ENCODE measurements at places on chromosomes 12 and 14. TPM values are rescaled to one million over a fixed set of nuclear protein-coding genes. Genes with fewer than 3 reads are reported as not detected.

Gene CLEC4C
- polyA plus RNA-seq = not detected

Gene SETD1B
- 1.8 TPM for polyA plus RNA-seq

Gene RERGL
- polyA plus RNA-seq = 0.98 TPM

Gene NRXN3
- 0.07 TPM for polyA plus RNA-seq

Gene CD27
- polyA plus RNA-seq = 2.5 TPM

Gene ADCY4
- 5.8 TPM for polyA plus RNA-seq

Gene OR6C2
- polyA plus RNA-seq = not detected

Gene SLC16A7
- polyA plus RNA-seq = 3.0 TPM

Gene STXBP6
- 1.5 TPM for polyA plus RNA-seq

Gene GPR84
- polyA plus RNA-seq = 0.09 TPM

Gene CABP1
- polyA plus RNA-seq = not detected

DNA sequence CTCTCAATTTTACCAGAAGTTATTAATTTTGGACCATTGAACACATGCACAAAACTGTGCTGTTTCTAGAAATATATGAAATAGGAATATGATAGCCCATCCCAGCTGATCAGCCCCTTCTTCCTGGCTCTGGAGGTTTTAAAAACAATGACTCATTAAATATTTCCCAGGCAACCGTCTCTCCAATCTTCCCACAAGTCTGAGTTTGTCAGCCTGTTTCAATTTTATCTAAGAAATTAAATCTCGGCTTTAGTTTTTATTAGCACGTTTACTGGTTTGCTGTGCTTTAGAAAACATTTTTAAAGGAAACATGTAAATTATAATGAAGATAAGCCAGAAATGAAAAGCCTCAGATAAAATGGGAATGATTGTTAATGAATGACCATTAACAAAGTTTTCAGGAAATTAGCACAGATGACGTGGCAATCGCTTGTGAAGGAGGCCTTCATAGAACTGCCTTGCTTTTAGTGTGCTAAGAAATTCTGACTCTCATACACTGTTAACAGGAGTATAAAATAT is 89.3 kb upstream of the RAP1B start:
- DNase-seq = no peak

DNA sequence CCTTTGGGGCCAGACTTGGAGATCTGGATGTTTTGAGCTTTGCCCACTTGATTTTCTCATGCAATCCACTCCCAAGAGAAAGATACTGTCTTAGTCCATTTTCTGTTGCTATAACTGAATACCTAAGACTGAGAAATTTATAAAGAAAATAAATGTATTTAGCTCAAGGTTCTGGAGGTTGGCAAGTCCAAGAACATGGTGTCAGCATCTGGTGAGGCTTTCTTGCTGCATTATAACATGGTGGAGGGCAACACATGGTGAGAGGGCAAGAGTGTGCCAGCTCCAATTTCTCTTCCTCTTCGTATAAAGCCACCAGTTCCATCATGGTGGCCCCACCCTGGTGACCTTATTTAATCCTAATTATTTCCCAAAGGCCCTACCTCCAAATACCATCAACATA is 39.6 kb upstream of the NFKBIA start:
- DNase-seq = no peak

GRCh38 chr14:104283197-104284106 is 145.1 kb downstream of the KIF26A start:
- no peak for DNase-seq

GRCh38 chr14:22627506-22628263 is 16.5 kb downstream of the OR6J1 start:
- DNase-seq = no peak

DNA sequence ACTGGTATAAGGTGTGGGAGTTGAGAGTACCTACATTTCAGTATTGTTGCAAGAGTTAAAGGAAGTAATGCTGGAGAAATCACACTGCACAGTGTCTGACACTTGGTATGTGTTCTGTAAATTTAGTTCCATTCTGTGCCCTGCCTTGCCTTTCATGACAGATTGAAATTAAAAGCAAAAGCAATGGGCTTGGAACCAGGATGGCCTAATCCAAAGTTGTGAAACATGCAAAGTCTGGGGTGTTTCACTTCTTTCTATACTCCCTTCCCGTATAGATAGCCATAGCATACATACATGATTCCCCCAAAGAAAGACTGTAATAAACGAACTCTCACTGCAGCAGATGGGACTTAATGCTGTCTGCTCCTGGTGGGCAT is 281.1 kb downstream of the NRXN3 start:
- DNase-seq = no peak

GRCh38 chr12:128928361-128928760 is 75.1 kb downstream of the GLT1D1 start:
- DNase-seq = no peak

GRCh38 chr12:4908684-4909409 is 858 bp upstream of the KCNA1 start:
- DNase-seq = no peak

DNA sequence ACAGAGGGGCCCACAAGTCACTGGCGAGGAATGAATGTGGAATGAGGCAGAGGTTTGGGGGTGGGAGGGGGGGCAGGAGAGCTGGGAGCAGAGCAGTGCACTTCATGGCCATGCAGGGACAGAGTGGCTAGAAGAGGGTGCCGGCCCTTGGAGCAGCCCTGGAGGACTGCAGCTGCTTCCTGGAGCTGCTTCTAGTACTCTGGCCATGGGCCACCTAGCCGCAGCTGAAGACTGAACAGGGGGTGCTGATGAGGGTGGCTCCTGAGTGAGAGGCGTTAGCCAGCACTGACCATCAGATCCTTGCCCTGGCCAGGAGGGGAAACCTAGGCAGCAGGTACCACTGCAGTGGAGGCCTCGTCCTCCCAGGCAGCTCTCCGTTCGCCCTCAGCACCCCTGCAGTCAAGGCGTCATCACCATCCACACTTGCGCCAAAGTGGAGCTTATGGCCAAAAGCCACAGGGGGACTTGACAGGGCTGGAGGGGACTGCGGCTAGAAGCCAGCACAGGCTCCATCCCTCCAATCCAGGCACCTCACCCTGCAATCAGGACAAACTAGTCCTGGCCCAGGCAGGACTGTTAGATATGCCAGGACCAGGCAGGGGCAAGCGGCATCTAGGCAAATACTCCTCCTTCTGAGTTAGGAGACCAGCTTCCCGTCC is 16.4 kb downstream of the OTUB2 start:
- no peak for DNase-seq

GRCh38 chr12:9065607-9065856 is 50.2 kb downstream of the A2M start:
- DNase-seq = no peak

DNA sequence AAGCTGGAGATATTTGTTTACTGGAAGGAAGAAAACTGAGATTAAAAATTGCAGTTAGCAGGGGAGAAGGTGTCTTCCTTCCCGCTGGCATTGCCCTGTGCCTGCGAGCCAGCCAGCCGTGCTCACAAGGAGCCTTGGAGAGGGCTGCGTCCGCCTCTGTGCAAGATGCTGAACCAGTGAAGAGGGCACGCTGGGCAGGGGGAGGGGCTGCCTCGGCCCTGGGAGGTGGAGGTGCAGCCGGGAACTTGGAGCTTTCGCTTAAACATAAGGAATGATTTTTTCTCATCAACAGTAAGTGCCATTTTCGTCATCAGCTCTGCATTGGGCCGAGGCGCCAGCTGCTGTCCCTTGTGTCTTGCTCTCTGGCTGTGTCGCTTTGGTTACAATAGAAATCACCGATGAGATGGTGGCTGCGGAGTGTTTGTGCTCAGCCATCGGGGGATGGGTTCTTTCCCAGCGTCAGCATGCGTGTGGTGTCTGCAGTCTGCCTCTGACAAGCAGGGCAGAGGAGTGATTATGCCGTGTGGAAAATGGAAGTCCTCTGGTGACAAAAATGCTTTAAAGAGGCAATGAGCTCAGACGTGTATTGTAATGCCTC is 97.3 kb downstream of the ESR2 start:
- DNase-seq = no peak

DNA sequence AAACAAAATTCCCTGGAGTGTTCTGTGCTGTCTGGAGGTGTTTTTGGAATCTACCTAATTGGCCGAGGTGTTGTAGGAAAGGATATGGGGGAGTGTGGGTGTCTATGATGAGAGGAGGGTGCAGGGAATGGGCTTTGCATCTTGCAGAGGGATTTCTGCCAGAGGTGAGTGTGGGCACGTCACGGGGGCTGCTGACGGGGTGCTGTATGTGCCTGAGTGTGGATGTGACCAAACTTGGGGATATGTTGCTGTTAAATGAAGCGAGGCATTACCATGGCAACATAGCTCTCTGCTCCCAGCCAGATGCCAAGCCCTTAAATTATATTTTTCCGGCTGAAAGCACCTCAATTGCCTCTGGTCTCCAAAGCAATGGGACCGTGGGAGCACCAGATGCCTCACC is 44.3 kb upstream of the SPTLC2 start:
- no peak for DNase-seq

DNA sequence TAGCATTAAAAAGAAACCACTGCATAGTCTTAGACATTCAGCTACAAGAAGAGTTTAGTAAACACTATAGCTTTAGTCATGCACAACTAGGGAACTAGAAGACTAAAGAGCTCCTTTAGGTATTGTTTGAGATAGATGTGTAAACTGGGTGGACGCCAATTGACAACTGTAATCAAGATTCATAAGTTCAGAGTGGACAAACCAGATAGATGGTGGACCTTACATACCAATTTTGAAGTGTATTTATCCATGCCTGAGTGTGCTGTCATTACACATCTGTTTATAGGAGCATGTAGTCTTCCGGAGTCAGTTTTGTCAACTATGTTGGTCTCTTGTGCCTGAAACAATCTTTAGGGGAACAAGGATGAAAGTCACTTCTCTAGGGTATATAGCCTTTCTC is 96.6 kb downstream of the LMO3 start:
- DNase-seq = no peak

- no peak for DNase-seq
Observed at GRCh38 chr12:31289441-31289840, 36.5 kb downstream of the SINHCAF start.

GRCh38 chr12:128619263-128619662 is 204.5 kb downstream of the SLC15A4 start:
- DNase-seq = no peak

- DNase-seq = no peak
Observed at GRCh38 chr14:52063052-52063462, 5.8 kb downstream of the NID2 start.

DNA sequence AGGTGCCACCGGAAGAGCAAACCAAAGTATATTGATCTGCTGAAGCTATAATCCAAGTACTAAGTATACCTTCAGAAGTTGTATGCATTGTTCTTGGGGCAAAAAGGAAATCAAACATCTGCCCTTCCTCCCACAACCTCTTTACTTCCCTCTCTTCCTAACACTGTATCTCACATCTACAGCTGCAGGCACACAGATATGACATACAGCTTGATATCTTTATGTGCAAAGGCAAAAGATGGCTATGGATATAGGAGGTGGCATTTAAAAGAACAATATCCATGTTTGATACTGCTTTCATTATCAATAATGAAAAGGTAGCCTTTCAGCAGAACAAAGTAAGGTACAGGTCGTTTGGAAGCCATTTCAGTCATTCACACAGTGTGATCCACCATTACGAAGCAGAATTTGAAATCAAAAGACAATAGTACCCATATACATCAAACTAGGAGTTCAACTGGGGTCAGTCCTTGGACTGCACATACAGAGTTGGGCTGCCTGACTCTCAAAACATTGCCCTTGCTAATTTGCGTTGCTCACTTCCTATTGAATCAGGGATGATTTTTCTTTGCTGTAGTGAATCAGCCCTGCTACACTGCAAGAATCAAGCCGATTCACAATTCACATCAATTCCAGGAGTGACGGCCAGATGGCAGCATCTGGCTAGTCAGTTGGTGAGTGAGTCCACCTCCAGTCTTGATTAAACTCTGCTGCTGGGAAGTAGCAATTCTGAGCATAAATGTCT is 8.9 kb downstream of the ANG start:
- peak; percentile 72 for DNase-seq

- DNase-seq = no peak
Observed at GRCh38 chr14:58918066-58918738, 270.3 kb upstream of the DAAM1 start.

DNA sequence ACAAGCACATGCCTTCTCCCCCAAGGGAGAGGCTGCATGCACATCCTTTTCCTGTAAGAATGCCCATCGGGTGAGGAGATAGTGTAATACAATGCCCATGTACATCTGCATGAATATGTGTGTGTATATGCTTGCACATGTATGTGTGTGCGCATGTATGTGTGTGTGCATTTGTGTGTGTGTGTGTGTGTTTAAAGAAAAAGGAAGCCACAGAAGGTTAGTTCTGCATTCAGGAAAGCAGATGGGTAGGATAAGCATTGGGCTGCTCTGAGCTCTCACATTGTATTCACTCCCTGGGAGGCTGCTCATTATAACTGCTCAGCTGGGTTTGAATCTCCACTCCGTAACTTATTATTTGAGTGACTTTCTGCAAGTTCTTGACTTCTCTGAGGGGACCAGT is 74.3 kb downstream of the GALNT8 start:
- no peak for DNase-seq

GRCh38 chr14:71003156-71003555 is 95.9 kb downstream of the PCNX1 start:
- DNase-seq = no peak

DNA sequence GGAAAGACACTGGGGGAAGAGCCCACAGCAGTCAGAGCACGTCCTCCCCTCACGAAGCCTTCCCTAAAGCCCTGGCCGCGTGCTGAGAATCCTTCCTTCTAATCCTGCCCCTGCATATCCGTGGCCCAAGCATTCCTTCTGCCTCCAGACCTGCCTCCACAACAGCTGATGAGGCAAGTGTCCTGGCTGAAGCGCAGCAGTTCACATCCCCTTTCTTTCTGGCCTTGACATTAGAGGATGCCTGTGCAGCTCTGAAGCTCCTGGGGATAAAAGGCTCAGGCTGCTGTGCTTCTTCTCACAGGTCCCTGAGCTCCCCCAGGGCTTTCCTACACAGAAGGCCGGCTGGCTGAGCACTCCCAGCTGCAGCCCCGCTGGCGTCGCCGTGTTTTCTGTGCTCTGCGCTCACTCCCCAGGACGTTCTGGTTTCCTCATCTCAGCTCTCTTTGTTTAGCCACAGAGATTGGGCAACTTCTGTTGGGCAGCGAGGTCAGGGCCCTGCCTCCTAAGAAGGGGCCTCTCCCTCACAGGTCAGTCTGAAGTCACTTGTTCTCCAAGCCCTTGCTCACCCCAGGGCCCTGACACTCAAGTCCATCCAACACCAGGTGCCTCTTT is 45.8 kb downstream of the NINJ2 start:
- peak; percentile 62 for DNase-seq

Measured in liver (tissue), 10 donors.